ENCODE measurements at places on chromosomes 12 and 14. TPM values are rescaled to one million over a fixed set of nuclear protein-coding genes. Genes with fewer than 3 reads are reported as not detected.
A peak's percentile ranks its signal among the peaks of the same experiment; 100 is the strongest.

Gene REM2
- total RNA-seq, result 1.4 TPM

Gene KRR1
- 92.2 TPM for total RNA-seq

Gene RBP5
- 2.1 TPM for total RNA-seq

Gene RNASE3
- total RNA-seq, result not detected

Gene SNX6
- total RNA-seq, result 67.5 TPM

Gene PLEKHH1
- 35.3 TPM for total RNA-seq

Gene NOXRED1
- not detected for total RNA-seq

Gene ANGEL1
- 21.5 TPM for total RNA-seq

- no peaks in the 10 kb centered on the region for H3K4me1 ChIP-seq
- H3K4me3 ChIP-seq, result no peak overlapping the region
- no peak for DNase-seq
- H3K27me3 ChIP-seq, result no peaks in the 10 kb centered on the region
Observed at GRCh38 chr14:102020058-102020971, 55.9 kb downstream of the DYNC1H1 start.

DNA sequence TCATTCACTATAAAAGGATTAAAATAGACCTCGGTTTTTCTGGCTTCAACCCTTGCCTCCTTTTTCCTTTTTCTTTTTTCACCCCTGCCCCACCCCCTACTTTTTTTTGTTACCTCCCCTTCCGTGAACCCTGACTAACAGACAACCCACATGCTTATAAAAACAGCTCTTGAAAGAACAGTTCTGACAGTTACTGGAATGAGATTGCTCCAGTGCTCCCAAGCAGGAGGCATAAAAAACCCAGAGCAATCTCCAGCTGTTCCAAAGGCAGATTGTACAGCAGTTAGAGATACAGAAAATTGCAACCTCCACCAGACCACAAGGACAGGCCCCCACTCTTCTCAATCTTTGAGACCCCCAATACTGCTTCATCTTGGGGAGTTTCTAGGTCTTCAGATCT lies 29.9 kb upstream of the TMEM260 start:
- no peaks in the 10 kb centered on the region for H3K27me3 ChIP-seq
- no peaks in the 10 kb centered on the region for H3K36me3 ChIP-seq
- H3K4me3 ChIP-seq, result no peak overlapping the region
- H3K27ac ChIP-seq, result no peak overlapping the region

- no peak overlapping the region for H3K4me3 ChIP-seq
- H3K4me1 ChIP-seq, result peaks cover 3% of the 10 kb centered on the region
- no peaks in the 10 kb centered on the region for H3K36me3 ChIP-seq
- H3K27ac ChIP-seq, result no peak overlapping the region
- no peak for DNase-seq
Observed at GRCh38 chr14:61513986-61514830, 181.1 kb upstream of the HIF1A start.

- H3K27me3 ChIP-seq, result no peaks in the 10 kb centered on the region
- no peaks in the 10 kb centered on the region for H3K4me1 ChIP-seq
- no peak for DNase-seq
- no peak overlapping the region for H3K4me3 ChIP-seq
- H3K36me3 ChIP-seq, result no peaks in the 10 kb centered on the region
Observed at GRCh38 chr12:67827820-67828383, 161.3 kb upstream of the IFNG-AS1 start.

DNA sequence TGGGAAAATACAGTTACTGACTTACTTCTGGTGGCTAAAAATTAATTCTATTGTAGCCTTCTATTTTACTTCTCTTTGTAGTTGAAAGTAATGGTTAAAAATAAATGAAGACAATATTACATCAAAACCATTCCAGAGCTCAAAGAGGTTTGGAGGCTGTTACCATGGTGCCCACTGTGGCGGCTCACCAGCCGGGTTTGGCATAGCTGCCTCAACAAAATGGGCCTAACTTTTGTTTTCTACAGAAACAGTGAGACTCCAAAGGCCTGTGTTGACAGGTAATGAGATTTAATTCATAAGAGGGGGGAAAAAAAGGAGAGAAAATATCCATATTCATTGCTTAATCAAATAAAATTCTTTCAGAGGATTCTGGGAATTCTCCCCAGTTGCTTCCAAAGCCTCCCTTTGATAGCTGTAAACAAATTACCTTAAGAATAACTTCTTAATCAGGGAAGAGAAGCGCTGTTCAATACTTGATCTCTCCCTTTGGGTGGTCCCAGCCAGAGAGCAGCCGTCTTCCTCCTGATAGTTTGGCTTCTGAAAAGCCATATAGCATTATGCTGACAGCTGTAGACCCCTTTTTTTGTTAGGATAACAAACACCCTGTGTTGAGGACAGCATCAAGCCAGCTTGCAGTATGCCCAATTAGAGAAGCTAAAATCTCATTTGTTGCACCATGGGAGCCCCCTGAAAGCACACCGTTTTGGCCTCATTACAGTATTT lies 266.8 kb downstream of the NEDD1 start:
- no peak for DNase-seq
- no peaks in the 10 kb centered on the region for H3K4me1 ChIP-seq
- H3K27me3 ChIP-seq, result no peaks in the 10 kb centered on the region
- no peak overlapping the region for H3K27ac ChIP-seq
- peaks cover 10% of the 10 kb centered on the region for H3K36me3 ChIP-seq

DNA sequence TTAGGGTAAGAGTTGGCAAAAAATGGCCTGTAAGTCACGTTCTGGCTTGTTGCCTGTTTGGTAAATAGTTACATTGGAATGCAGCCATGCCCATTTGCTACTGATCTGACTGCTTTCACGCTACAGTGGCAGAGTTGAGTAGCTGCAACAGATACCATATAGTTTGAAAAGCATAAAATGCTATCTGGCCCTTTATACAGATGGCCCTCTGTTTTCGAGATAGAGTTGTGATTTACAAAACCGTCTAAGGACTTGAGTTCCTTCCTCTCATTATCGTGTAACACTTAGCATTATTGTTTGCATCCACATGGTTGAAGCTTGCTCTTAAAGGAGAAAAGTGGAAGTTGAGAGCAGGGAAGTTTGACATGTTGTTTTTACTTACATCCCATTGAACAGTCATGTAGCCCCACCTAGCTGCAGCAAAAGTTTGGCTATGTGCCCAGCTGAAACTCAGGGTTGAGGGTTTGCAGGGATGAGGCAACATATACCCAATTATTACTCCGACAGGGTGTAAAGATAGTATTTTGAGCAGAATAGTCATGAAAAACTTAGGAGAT lies 11.3 kb upstream of the SCFD1 start:
- H3K36me3 ChIP-seq, result peaks cover 3% of the 10 kb centered on the region
- H3K4me3 ChIP-seq, result no peak overlapping the region
- no peaks in the 10 kb centered on the region for H3K27me3 ChIP-seq
- no peaks in the 10 kb centered on the region for H3K4me1 ChIP-seq
- DNase-seq, result no peak
- H3K27ac ChIP-seq, result no peak overlapping the region

DNA sequence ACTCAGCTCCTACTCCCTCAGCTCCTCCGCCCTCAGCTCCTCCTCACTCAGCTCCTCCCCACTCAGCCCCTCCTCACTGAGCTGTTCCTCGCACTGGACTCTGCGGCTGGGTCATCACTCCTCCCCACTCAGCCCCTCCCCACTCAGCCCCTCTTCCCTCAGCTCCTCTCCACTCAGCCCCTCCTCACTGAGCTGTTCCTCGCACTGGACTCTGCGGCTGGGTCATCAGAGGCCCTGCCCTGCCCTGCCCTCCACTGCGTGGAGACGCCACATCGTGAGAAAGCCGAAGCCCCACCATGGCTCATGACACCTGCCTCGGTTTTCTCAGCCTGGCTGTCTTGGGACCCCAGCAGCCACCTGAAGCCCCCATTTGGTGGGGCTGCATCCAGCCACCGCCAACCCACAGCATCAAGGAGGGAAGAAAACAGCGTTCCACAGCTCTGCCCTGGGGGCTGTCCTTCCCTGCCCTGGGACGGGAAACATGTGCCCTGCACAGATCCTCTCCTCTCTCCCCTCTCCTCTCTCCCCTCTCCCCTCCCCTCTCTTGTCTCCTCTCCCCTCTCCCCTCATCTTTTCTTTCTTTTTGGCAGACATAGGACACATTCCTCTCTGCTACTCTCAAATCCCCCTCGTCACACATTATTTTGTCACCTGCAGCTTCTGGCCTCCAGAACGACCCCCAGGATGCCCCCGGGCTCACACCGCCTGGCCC lies 17.7 kb downstream of the NOC4L start:
- H3K36me3 ChIP-seq, result peaks cover 4% of the 10 kb centered on the region
- no peak for DNase-seq
- no peaks in the 10 kb centered on the region for H3K27me3 ChIP-seq

- H3K27me3 ChIP-seq, result no peaks in the 10 kb centered on the region
- no peak overlapping the region for H3K27ac ChIP-seq
- H3K4me1 ChIP-seq, result no peaks in the 10 kb centered on the region
- H3K4me3 ChIP-seq, result no peak overlapping the region
- H3K36me3 ChIP-seq, result no peaks in the 10 kb centered on the region
- no peak for DNase-seq
Observed at GRCh38 chr12:23659131-23659530, 290.3 kb downstream of the SOX5 start.

- DNase-seq, result no peak
- peaks cover 6% of the 10 kb centered on the region for H3K36me3 ChIP-seq
- H3K27me3 ChIP-seq, result no peaks in the 10 kb centered on the region
- peaks cover 2% of the 10 kb centered on the region for H3K4me1 ChIP-seq
Observed at GRCh38 chr14:89485264-89485663, 68.2 kb upstream of the FOXN3 start.

DNA sequence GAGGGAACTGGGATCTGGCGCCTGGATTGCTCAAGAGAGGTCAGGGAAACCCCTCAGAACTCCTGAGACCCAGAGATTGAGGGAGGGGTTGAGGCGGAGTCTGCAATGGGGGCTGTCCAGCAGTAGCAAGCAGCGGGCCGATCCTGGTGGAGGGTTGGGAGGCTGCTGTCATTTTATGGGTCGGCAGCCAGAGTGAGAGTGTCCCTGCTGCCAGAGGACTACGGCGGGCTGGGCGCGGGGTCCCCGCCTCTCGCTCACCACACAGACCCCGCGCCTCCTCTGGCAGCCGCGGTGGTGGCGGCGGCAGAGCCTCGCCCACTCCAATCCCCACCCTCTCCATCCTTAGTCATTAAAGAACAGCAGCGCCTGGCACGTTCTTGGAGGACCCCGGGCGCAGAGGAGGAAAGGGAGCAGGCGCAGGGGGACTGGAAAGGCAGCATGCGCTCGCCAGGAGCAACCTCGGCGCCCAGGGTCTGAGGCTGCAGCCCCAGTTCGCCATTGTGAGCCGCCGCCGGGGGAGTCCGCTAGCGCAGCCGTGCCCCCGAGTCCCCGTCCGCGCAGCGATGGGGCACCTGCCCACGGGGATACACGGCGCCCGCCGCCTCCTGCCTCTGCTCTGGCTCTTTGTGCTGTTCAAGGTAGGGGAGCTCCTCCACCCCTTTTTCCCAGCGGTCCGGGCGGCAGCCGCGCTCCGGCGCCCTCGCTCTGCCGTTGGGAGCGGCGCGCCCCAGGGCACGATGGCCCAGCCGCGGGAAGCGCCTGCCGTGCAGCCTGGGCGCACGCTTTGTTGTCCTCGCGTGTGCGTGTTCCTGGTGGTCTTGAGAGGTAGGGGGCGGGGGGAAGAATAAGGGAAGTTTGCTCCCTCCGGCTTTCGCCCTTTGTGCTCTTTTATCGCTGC lies at the start of gene PTPRO:
Gene PTPRO (plus strand): TSS at position 345 of the 898 bp plus-strand sequence.
- no peak within 1 kb of the TSS for H3K27ac ChIP-seq
- no peaks in the 10 kb centered on the region for H3K4me1 ChIP-seq
- no peaks in the 10 kb centered on the region for H3K27me3 ChIP-seq
- no peaks in the 10 kb centered on the region for H3K36me3 ChIP-seq

DNA sequence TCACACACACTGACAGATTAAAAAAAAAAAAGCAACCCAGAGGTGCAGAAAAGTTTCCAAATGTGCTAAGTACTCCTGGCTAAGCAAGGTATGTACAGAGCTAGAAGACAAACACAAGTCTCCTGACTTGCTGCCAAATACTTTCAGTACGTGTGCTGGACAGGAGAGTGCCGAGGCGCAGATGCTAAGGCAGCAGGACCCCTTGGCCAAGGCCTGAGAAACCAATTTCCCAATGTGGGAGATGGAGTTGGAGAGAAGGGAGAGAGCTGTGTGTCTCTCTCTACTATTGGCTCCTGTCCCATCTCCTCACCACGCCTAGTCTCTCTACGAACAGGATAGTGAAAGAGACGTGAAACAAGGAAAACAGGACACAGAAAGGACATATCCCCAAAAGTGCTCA lies 5.3 kb downstream of the SPRYD3 start:
- H3K27me3 ChIP-seq, result no peaks in the 10 kb centered on the region
- H3K4me3 ChIP-seq, result no peak overlapping the region
- H3K4me1 ChIP-seq, result peaks cover 5% of the 10 kb centered on the region

DNA sequence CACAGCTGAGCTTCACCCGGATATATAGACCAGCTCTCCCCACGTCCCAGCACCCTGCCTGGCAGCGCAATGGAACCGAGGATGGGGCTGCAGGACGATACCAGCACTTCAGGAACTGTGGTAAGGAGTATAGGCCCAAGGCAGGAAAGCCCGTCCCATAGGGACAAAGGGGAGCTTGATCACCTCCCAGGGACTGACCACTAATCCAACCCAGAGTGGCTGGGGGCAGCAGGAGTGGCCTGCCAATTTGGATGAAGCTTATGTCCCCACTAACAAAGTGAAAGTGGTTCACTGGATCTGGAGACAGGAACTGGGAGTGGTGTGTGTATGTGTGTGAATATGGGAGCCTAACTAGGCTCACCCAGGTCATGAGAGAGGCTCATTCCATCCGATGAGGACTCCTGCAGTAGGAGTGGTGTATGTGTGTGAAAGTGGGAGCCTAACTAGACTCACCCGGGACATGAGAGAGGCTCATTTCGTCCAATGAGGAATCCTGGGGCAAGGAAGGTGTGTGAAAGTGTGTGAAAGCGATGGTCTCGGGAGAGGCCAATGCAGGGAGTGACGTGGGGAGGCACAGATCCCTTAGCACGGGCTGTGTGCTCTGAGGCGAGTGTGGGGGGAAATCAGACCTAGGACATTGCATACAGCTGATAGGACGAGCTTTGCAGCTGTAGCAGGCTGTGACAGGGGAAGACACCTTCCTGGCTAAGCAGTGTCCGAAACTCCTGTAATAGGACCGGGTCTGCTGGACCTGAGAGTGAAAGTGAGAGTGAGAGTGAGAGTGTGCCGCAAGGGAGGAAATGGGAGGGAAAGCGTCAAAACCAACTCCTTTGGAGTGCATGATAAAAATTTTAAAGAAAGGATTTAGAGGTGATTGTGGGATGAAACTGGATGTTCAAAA lies 25.7 kb downstream of the KLRK1 start:
- H3K36me3 ChIP-seq, result peaks cover 14% of the 10 kb centered on the region
- peaks cover 15% of the 10 kb centered on the region for H3K4me1 ChIP-seq
- no peaks in the 10 kb centered on the region for H3K27me3 ChIP-seq
- no peak overlapping the region for H3K4me3 ChIP-seq

- no peaks in the 10 kb centered on the region for H3K27me3 ChIP-seq
- DNase-seq, result peak; percentile 89
- H3K4me3 ChIP-seq, result no peak overlapping the region
- H3K4me1 ChIP-seq, result no peaks in the 10 kb centered on the region
Observed at GRCh38 chr14:100416921-100417860, 94.1 kb downstream of the SLC25A47 start.

GRCh38 chr14:55706365-55706684 lies 126.3 kb downstream of the KTN1 start:
- no peak for DNase-seq
- no peaks in the 10 kb centered on the region for H3K4me1 ChIP-seq
- no peaks in the 10 kb centered on the region for H3K27me3 ChIP-seq
- H3K4me3 ChIP-seq, result no peak overlapping the region

- no peak overlapping the region for H3K4me3 ChIP-seq
- H3K27ac ChIP-seq, result no peak overlapping the region
- H3K27me3 ChIP-seq, result no peaks in the 10 kb centered on the region
- H3K36me3 ChIP-seq, result no peaks in the 10 kb centered on the region
- no peak for DNase-seq
- H3K4me1 ChIP-seq, result peaks cover 8% of the 10 kb centered on the region
Observed at GRCh38 chr14:38125481-38126037, 82.1 kb upstream of the SSTR1 start.

All from H9 (cell line).